Epithelial cell of umbilical artery (primary cell): ENCODE measurements at places on chromosomes 2 and 18. TPM values are rescaled to one million over a fixed set of nuclear protein-coding genes. Genes with fewer than 3 reads are reported as not detected.

Gene ALPP
- not detected in 2 replicates for total RNA-seq

Gene NCK2
- 28.4 and 31.8 TPM in 2 replicates for total RNA-seq

Gene REG3G
- total RNA-seq = not detected in 2 replicates

Gene PARD6G
- 0.46 and 0.97 TPM in 2 replicates for total RNA-seq

Gene GPR35
- total RNA-seq = 0.15 TPM in 1 of 2 replicates, not detected in the other

Gene KIF1A
- under 0.01 TPM in 1 of 2 replicates, not detected in the other for total RNA-seq

Gene HOXD8
- total RNA-seq = 6.2 and 7.8 TPM in 2 replicates

Gene ATOH8
- 4.0 and 5.8 TPM in 2 replicates for total RNA-seq
